ENCODE measurements at places on chromosomes 3 and 15.
A peak's percentile ranks its signal among the peaks of the same experiment; 100 is the strongest.

GRCh38 chr3:61420136-61420759 lies 141.1 kb upstream of the PTPRG start:
- no peak for DNase-seq

DNA sequence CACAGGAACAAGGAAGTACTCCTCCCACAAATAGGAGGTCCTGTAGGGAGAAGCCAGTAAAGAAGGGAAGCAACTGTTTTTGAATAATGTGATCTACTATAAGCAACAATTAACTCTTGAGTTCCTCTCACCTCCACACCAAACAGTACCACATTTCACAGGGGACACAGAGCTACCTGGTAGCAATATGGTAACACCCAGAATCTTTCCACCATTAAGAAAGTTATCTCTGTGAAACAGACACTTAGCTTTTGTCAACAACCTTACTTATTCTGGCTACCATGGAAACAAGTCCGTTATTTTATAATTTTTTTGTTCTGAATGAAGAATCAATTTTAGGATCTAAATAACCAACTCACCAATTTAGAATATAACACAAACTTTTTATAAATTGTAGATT lies 49.5 kb downstream of the TBL1XR1 start:
- no peak for DNase-seq

- DNase-seq: no peak
These were observed 82.4 kb downstream of the PLSCR2 start for GRCh38 chr3:146386936-146387335.

GRCh38 chr3:23071296-23071695 lies 131.8 kb upstream of the UBE2E2 start:
- no peak for DNase-seq

- DNase-seq: no peak
These were observed 62.5 kb upstream of the HRH1 start for GRCh38 chr3:11091791-11092190.

DNA sequence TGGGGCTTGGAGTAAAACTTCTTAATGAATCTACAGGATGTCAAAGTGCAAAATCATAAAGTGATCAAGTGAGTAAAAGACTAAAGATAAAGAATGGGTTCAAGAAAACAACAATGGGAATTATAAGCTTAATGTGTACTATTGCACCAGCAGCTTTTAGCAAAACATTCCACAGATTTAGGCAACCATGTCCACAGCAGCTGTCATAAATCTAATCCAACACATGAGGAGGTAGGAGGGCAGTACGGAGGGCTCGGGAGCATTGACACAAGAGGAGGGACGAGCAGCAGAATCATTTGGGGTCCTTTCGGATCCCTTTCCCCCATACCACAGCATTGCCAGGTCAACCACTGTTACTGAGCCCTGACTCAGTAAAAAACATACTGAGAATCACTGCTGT lies 464.3 kb upstream of the WNT5A start:
- no peak for DNase-seq

DNA sequence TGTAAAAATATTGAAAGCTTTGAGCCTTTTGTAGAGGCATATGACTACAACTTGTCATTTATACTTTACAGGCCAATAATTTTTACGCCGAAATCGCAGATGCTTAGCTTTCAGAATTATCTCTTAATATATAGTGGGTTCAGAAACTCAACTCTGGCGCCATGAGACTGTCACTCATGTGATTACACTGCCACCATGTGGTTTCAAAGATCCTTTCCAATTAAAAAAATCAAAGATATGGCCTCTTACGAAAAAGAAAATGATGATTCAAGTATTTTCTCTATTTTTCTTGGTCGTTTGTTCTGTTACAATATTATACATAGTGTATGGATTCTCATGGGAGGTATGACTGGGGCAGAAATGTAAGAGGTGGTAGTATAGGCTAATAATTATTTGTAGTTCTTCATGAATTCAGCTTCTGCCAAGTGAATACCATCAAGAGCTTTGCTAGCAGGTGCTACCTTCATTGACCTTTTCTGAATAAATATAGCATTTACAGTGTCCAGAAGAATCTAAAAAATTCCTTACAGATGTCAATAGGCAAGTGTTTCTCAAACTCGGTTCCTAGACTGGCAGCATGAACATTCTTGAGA lies 751.7 kb upstream of the GOLIM4 start:
- DNase-seq: no peak

GRCh38 chr3:149575961-149576564 lies 81.8 kb downstream of the WWTR1 start:
- no peak for DNase-seq

GRCh38 chr3:65864357-65864904 lies 174.3 kb downstream of the MAGI1 start:
- DNase-seq: no peak

GRCh38 chr15:34851751-34852150 lies 56.4 kb upstream of the ACTC1 start:
- DNase-seq: no peak

- DNase-seq: peak; percentile 83
These were observed at the start of gene SCG3 for GRCh38 chr15:51681303-51681963. Gene SCG3, plus strand, starts transcription at chr15:51681503. Its CDS starts 253 bp downstream, at chr15:51681756.

DNA sequence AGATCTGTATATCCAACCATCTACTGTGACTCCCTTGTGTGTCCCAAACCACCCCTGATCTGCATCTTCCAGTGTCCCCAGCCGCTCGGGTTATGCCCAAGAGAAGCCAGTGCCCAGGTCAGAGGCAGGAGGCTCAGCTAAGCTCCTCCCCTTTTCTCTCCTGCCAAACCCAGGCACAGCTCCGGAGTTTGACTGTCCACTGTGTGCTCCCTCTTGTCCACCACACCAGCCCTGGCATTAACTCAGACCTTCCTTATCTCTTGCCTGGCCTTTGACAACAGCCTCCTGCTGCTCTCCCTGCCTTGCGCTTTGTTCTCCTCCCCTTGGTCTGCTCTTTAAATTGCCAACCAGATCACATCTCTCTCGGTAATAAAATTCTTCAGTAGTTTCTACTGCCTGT lies 39.3 kb downstream of the DGKG start:
- DNase-seq: no peak

DNA sequence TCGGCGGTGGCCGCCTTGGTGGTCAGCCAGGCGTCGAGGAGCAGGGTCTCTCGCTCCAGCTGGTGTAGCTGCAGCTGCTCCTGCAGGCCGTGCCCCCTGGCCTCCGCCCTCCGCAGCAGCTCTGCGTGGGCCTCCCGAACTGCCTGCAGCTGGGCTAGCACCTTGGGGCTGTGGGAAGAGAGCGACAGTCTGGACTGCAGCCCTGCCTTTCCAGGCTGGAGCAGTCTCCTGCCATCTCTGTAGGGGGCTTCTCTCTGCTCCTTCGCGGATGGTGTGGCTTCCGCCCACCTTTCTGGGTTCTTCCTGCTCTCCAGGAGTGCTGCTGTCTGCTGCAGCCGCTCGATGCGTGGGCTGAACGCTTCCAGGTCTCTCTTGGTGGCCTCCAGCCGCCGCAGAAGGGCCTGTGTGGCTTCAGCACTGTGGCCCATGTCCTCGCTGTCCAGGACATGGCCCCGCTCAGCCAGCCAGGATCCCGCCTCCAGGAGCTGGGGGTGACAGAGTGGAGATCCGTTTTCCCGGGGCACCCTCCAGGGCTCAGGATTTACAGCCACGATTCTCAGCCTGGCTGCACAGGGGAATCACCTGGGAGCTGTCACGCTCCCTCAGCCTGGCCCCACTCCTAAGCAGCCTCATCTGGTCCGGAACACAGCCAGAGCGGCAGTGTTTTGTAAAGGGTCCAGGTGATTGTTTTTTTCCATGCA lies 16.8 kb downstream of the PLA2G4B start:
- no peak for DNase-seq

DNA sequence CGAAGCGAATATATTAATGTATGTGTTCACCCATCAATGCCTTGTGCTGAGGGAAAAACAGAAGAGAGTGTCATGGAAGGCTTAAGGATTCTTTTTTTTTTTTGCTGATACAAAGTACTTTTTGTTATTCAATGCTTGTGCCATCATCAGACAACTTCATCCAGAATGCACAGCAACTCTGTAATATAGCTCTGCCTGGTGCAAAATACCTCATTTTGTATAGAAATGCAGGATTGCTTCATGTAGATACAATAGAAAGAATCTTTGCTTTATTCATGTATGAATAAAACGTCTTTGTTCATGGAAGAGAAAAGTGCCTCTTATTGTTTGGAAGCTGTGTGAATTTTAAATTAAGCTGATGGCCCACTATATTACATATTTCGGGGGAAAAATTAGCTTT lies 62.9 kb downstream of the SH3GL3 start:
- DNase-seq: no peak

DNA sequence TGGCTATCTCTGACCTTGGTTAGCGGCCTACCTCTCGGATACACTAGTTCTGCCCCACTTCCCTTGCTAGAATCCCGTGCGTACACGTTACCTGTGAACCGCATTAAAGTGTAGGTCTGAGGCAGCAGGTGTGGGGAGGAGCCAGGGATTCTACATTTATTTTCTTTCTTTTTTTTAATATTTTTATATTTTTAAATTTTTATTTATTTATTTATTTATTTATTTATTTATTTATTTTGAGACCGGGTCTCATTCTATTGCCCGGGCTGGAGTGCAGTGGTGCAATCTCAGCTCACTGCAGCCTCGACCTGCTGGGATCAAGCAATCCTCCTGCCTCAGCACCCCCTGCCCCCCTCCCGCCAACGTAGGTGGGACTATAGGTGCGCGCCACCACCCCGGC lies 60.9 kb upstream of the NR2E3 start:
- DNase-seq: no peak

DNA sequence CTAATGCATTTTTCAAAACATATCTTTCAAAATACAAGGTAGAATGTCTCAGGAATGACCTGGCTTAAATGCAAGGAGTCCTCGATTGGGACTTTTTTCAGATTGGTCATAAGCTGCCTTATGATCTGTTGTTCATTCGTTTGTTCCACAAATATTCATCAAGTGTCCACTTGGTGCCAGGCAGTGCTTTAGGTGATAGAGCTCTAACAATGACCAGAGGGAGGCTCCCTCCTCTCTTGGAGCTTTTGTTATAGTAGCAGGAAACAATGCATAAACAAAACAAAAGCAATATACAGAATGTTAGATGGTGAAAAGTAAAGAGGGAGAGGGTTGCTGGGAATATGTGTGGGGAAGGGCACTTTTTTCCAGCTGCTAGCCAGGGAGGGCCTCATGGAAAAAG lies 156.1 kb downstream of the MCTP2 start:
- DNase-seq: no peak

DNA sequence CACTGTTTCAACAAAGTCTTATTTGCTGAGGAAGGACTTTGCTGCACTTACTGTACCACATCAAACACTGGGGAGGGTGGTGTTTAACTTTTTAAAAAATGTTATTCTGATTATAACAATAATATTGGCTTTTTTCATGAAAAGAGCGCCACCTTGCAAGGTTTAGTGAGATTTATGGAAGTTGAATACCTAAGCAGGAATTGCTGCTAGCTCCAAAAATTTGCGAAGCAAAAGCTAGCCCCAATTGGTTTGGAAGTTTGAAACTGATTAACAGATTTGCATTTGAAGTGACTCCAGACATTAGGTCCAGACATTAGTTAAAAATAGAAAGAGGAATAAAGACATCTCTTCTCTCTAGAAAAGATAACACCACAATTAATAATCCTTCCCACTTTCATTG lies 6.7 kb downstream of the ZIC1 start:
- DNase-seq: no peak

Measured in mucosa of gallbladder (tissue), 1 donor.